ENCODE measurements at places on chromosomes 5 and 9.
A peak's percentile ranks its signal among the peaks of the same experiment; 100 is the strongest.

GRCh38 chr5:75617736-75618352 is 6.6 kb downstream of the ANKDD1B start:
- no peak for DNase-seq

GRCh38 chr9:112881331-112881730 is 9.3 kb downstream of the SLC46A2 start:
- DNase-seq: no peak

DNA sequence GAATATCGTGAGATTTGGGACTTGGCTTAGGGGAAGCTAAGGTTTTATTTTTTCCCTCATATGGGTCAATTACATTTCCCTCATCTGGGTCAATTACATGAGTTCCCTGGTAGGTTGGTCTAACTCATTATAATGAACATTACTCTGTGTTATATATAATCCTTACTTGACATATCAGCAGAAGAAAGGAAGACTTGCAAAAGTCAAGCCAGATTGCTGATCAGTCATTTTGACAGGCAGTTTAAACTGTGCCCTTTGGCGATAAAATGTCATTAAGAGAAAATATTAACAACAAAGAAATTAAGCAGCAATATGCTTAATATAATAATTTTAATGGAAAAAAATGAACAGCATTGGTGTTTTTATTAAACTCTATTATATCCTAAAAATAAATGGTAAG is 23.1 kb upstream of the TRPM3 start:
- DNase-seq: no peak

DNA sequence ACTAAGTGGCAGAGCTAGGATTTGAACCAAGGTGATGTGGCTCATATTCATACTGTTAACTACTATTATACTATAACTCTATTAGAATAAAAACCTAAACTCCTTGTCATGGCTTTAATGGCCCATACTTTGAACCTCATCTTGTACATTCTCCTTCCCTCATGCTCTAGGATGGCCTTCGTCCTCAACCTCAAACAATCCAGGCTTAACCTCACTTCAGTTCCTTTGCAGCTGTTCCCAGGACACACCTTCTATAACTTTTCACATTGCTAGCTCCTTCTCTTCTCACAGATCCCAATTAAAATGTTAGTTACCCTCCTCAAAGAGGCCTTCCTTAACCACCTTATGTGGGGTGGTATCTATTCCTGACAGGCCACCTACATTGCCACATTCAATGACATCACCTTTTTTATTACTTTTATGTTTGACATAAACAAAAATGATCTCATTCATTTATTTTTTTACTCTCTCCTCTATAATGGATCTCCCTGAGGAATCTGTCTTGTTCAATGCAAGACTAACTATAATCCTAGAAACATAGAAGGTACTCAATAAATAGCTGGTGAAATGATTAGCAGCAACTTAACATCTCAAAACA is 53.7 kb downstream of the CEP120 start:
- DNase-seq: no peak

DNA sequence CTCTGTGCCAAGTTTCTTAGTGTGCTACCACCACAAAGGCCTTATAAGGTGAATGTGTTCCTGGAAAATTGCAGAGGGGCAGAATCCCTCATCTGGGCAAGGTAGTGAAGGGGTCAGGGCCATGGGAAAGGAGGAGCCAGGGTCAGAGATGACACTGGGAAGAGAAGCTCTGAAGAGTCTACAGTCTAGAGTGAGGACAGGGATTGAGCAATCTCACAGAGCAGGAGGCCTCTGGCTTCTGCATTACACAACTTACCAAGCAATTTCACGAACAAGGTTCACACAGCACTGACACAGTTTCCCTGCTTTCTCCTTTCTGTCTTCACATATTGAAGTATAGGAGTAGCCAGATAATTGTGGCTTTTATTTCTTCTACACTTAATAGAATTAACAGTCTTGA is 24.5 kb upstream of the IDNK start:
- DNase-seq: peak; percentile 43

- no peak for DNase-seq
Measured at GRCh38 chr5:131525805-131526204, 109.2 kb downstream of the RAPGEF6 start.

DNA sequence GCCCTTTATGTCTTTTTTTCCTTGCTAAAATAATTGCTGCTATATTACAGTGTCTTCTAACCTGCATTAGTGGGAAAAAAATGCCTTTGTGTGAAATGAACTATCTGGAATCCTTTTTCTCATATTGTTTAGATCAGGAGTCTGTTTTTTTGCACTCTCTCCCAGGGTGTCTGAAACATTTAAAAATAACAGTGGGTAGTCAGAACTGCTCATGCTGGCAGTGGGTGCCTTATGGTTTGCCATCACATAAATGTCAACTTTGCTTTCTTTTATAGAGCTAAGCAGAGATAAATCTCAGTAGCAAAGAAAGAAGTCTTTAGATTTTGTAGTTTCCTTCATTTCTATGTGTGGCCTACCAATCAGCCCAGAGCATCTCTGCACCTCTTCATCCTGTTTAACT is 347.8 kb upstream of the RGMB start:
- no peak for DNase-seq

DNA sequence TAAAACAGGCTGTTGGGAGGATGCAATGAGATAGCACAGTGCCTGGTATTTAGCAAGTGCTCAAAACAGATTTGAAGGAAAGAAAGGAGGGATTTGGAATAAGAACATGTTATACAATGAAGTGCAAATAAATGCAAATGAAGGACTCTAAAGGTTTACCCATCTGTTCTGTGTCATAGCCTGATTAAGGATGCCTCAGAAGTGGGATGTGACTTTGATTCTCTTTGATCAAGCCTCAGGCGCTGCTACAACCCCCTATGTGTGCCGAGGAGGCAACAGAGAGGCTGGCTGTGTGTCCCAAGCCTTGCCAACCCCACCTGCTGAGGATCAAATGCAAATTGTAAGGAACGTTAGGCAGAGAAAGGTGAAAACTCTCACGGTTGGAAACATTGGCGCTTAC is 27.2 kb downstream of the GGTA1 start:
- DNase-seq: no peak

GRCh38 chr9:71778085-71778484 is 9.8 kb upstream of the CEMIP2 start:
- no peak for DNase-seq

GRCh38 chr9:135002802-135003201 is 84.7 kb upstream of the OLFM1 start:
- no peak for DNase-seq

DNA sequence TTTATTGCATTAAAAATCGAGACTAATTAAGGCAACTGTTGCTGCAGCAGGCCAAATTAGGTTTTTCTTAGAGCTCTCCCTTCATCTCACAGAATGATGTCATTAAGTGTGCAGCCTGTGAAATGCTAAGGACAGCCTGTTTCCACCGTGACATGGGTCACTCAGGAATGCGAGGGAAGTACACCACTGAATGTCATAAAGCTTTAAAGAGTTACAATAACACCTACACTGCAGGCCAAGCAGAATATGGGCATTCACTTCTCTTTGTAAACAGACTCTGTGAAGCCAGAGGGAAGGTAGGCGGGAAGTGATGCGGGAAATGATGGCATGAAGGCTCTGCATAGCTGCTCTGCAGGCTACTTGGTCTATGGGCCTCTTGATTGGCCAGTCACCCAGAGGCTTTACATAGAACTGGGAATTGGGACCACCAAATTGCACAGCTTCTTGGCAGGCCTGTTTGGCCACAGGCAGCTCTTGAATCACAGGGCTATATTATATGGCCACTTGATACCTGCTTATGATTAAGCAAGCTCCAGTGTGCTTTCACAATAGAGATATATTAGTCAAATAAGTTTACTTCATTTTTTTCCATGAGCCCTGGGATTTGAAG is 28.4 kb upstream of the AOPEP start:
- peak; percentile 14 for DNase-seq

All from AG08395 (cell line).